ENCODE measurements at places on chromosomes 7 and 10. TPM values are rescaled to one million over a fixed set of nuclear protein-coding genes. Genes with fewer than 3 reads are reported as not detected.

Gene PRSS37
- total RNA-seq: not detected

Gene SSC4D
- 0.63 TPM for total RNA-seq

Gene NUPR2
- total RNA-seq: not detected

Gene SLC4A2
- total RNA-seq: 68.3 TPM

Gene SPDYE6
- not detected for total RNA-seq

Gene ZNF680
- 9.5 TPM for total RNA-seq

Gene SPAM1
- total RNA-seq: not detected

Gene DMBT1
- total RNA-seq: not detected

Gene PFKFB3
- total RNA-seq: 24.5 TPM
